ENCODE measurements at places on chromosomes 13 and 19. TPM values are rescaled to one million over a fixed set of nuclear protein-coding genes. Genes with fewer than 3 reads are reported as not detected.

The WDR62 gene
- 0.81 TPM for total RNA-seq

The FFAR1 gene
- total RNA-seq, result not detected

The IFNL1 gene
- total RNA-seq, result not detected

The KIR2DL3 gene
- not detected for total RNA-seq

The KIR3DL2 gene
- total RNA-seq, result not detected

The ZNF302 gene
- 51.2 TPM for total RNA-seq

The PSG1 gene
- total RNA-seq, result 1.3 TPM

The KEAP1 gene
- total RNA-seq, result 99.9 TPM

The RNF17 gene
- 0.13 TPM for total RNA-seq

The C19orf85 gene
- not detected for total RNA-seq

The WTIP gene
- 22.1 TPM for total RNA-seq

The SKA3 gene
- not detected for total RNA-seq

The ZNF582 gene
- total RNA-seq, result 19.6 TPM

The ANKRD24 gene
- 0.54 TPM for total RNA-seq

The ZNF607 gene
- total RNA-seq, result 10.2 TPM

The C5AR1 gene
- 1.2 TPM for total RNA-seq

The ERICH4 gene
- not detected for total RNA-seq

The TMEM86B gene
- 2.9 TPM for total RNA-seq

The OR4F17 gene
- total RNA-seq, result not detected

The MLNR gene
- total RNA-seq, result 1.1 TPM

The DCT gene
- total RNA-seq, result 0.40 TPM

The SIGLEC5 gene
- 0.27 TPM for total RNA-seq

The HOMER3 gene
- 55.6 TPM for total RNA-seq

The PRX gene
- total RNA-seq, result 11.6 TPM

The CGB1 gene
- total RNA-seq, result not detected

The ANKLE1 gene
- 0.40 TPM for total RNA-seq

The ADM5 gene
- total RNA-seq, result 0.38 TPM

The ADAT3 gene
- 14.6 TPM for total RNA-seq

The CATSPERD gene
- not detected for total RNA-seq

The ZGLP1 gene
- 2.0 TPM for total RNA-seq

The ZNF729 gene
- total RNA-seq, result not detected

The ACER1 gene
- total RNA-seq, result not detected

The FUT2 gene
- total RNA-seq, result 1.3 TPM

The USPL1 gene
- total RNA-seq, result 31.0 TPM

The NTN5 gene
- total RNA-seq, result 1.2 TPM

The NPAS1 gene
- total RNA-seq, result 0.71 TPM

The PGLYRP2 gene
- total RNA-seq, result not detected

The THSD1 gene
- 6.6 TPM for total RNA-seq

The ZNF878 gene
- 0.38 TPM for total RNA-seq

The FAM216B gene
- total RNA-seq, result not detected

The ZSCAN4 gene
- total RNA-seq, result 0.54 TPM

The CEACAM8 gene
- total RNA-seq, result not detected
